ENCODE measurements at places on chromosomes 16 and 17.

GRCh38 chr17:20187049-20187448 is 177.9 kb downstream of the SPECC1 start:
- no peak for DNase-seq

DNA sequence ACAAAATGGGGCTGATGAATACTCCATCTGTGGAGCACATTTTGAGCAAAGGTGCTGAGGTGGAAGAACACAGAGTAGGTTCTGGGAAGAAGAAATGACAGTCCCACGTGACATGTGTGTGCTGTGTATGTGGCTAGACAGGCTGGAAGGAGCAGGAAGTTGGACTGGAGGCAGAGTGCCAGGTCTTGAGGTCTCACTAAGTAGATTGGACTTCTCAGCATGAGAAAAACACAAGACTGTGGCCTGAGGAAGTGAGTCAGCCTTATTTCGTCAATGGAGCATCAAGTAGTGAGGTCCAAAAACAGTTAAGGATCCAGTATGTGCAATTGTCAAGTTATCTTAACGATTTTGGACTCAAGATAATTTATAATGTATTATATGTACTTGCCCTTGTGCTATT is 736.5 kb downstream of the KCNJ2 start:
- peak; percentile 85 for DNase-seq

GRCh38 chr16:73027685-73028111 is 20.2 kb downstream of the ZFHX3 start:
- DNase-seq: no peak

- no peak for DNase-seq
These were observed 5.1 kb downstream of the ERBB2 start for GRCh38 chr17:39704821-39705551.

- DNase-seq: no peak
These were observed 4.5 kb downstream of the STAT5B start for GRCh38 chr17:42271779-42272035.

GRCh38 chr17:66950325-66950724 is 14.2 kb upstream of the CACNG4 start:
- DNase-seq: no peak

DNA sequence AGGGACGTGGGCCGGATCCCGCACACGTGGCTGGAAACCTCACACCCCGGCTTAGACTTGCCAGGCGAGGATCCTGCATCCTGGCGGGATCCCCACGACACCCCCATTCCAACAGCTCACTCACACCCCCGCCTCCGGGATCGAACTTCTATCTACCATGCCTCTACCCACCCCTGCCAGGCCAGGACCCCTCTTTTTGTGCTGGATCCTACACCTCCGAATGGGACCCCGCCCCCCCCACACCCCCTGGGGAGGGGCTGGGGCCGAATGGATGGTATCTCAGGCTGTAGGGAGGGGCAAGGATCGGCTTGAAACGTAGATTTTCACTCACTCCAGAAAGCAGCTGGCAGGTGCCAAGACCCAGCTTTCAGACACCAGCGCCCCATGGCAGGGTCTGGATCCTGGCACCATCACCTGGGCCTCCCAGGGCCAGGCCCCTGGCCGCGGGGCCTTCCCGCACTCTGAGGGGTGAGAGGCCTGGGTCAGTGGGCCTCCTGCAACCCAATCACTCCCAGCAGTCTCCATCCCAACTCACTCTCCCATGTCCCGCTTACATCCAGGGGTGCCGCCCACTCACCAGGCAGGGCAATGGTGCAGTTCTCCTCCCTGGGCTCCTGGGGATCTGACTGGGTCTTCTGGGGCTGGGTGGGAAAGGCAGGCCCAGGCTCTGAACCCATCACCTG is 6.7 kb downstream of the PRSS36 start:
- DNase-seq: no peak

GRCh38 chr17:67124450-67125148 is 80.2 kb downstream of the CACNG1 start:
- no peak for DNase-seq
